ENCODE measurements at places on chromosomes 1 and 21. TPM values are rescaled to one million over a fixed set of nuclear protein-coding genes. Genes with fewer than 3 reads are reported as not detected.

AMY2A gene
- 0.28 TPM for total RNA-seq

WDR26 gene
- total RNA-seq, result 91.3 TPM

SELP gene
- total RNA-seq, result not detected

ASH1L gene
- 40.9 TPM for total RNA-seq

RXRG gene
- total RNA-seq, result not detected

IKBKE gene
- total RNA-seq, result 6.4 TPM

CHD5 gene
- total RNA-seq, result 62.9 TPM

SKI gene
- total RNA-seq, result 63.2 TPM

SORT1 gene
- total RNA-seq, result 25.1 TPM

KCNK2 gene
- 0.28 TPM for total RNA-seq

OMA1 gene
- 16.6 TPM for total RNA-seq

DNA sequence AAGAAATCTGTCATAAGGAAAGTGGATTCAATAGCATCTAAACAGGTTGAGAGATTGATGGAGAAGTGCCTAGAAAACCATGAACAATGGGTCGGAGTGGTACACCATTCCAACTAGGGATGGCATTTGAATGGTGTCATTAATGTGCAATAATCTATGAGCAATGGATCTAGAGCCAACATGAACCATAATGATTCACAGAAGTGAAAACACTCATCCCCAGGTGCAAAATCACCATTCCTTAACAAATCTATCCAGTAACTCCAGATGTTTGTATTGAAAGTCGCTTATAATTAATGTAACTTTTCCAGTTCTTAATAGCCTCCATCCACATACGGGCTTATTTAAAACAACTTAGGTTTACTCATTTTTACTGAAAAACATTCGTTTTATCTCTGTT is 201.3 kb upstream of the ADGRL4 start:
- no peak for DNase-seq

DNA sequence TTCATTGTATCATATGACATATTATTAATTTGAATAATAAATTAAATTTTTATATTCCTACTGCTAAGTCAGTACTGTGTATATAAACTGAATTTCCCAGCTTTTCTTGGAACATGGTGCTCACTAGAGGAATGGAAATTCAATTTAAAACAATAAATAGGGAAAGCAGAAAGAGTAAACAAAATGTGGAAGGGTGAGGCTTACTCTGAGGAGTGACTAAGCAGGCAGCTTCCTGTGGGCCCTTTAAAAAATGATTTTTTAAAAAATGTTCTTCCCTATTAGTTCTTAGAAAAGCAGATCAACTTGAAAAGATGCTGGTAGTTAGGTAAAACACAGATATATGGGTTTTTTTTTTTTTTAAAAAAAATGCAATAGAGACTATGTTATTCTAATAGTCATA is 49.5 kb upstream of the S1PR1 start:
- DNase-seq, result no peak

GRCh38 chr1:112264010-112264409 is 132.0 kb upstream of the CTTNBP2NL start:
- no peak for DNase-seq

DNA sequence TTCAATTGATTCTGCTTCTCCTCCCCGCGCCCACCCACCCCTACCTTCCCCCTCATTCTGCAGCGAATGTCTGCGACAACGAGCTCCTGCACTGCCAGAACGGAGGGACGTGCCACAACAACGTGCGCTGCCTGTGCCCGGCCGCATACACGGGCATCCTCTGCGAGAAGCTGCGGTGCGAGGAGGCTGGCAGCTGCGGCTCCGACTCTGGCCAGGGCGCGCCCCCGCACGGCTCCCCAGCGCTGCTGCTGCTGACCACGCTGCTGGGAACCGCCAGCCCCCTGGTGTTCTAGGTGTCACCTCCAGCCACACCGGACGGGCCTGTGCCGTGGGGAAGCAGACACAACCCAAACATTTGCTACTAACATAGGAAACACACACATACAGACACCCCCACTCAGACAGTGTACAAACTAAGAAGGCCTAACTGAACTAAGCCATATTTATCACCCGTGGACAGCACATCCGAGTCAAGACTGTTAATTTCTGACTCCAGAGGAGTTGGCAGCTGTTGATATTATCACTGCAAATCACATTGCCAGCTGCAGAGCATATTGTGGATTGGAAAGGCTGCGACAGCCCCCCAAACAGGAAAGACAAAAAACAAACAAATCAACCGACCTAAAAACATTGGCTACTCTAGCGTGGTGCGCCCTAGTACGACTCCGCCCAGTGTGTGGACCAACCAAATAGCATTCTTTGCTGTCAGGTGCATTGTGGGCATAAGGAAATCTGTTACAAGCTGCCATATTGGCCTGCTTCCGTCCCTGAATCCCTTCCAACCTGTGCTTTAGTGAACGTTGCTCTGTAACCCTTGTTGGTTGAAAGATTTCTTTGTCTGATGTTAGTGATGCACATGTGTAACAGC is 339.9 kb downstream of the NTNG1 start:
- no peak for DNase-seq

- DNase-seq, result no peak
Measured at GRCh38 chr21:15557925-15558324, 171.9 kb upstream of the USP25 start.

GRCh38 chr21:9008636-9009035 is 1512.7 kb upstream of the TPTE start:
- DNase-seq, result no peak

DNA sequence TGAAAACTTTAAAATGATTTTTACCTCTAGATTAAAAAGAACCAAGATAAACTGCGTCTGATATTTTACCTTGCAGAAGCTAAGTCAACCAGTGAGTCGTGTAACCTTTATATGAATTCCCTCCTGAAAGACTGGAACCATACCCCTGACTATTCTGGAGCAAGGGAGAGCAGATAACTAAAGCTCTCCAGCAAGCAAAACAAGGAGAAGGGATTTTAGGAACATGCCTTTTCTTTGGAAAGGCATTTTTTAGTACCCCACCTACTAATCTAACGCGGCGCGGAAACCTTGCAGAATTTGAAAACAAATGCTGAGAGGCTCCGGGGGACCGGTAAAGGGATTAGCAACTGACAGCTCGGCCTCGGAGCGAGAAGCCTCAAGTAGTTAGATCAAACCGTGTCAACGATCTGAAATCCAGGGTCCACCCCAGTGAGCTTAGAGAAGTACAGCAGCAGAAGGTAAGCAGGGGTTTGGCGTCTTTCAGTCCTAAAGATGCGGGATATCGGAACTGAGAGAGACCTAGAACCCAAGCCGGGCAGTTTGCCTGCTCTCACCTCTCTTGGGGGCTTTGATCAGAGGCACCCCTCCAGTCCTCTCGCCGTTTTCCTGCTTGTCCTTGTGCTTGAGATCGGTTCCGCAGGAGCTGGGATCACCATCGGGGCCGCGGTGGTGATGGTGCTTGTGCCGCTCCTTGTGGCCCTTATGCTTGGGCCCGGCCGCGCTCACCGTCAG is 954 bp downstream of the RSBN1 start:
- no peak for DNase-seq

DNA sequence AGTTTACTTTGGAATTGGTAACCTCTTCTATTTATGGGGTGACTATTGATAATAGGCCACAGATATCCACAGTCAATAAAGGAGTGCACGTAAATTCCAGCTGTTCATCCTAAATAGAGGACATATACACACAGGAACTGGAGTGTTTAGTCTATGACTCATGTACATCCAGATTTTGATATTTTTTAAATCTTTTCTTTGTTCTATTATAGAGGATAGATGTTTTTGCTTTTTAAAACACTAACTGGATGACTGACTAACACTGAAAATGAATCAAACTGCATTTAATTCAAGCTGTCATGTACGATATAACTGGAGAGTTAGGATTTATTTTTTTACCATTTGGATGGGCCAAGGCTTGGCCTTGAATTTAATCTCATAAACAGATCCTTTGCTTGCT is 45.9 kb downstream of the RGL1 start:
- no peak for DNase-seq

- no peak for DNase-seq
Measured at GRCh38 chr1:151613282-151613780, 1.5 kb downstream of the SNX27 start.

GRCh38 chr1:67162954-67163353 is 3.3 kb upstream of the IL23R start:
- peak; percentile 74 for DNase-seq

DNA sequence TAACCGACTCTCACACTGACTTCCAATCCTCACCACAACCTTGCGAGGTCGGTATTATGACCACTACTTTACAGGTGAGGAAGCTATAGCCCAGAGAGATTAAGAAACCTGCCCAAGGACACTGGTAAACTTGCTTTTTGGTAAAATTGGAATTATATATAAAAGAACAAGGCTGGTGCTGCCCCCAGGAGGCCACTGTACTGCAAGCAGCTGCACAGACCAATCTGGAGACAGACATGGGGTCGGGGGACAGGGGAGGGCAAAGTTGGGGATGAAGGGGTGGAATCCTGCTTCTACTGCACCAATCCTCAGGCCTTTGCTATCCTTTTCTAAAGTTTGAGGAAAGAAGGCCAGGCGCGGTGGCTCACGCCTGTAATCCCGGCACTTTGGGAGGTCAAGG is 280.8 kb downstream of the SPATA17 start:
- no peak for DNase-seq

GRCh38 chr1:168121401-168122011 is 15.2 kb downstream of the GPR161 start:
- DNase-seq, result no peak

DNA sequence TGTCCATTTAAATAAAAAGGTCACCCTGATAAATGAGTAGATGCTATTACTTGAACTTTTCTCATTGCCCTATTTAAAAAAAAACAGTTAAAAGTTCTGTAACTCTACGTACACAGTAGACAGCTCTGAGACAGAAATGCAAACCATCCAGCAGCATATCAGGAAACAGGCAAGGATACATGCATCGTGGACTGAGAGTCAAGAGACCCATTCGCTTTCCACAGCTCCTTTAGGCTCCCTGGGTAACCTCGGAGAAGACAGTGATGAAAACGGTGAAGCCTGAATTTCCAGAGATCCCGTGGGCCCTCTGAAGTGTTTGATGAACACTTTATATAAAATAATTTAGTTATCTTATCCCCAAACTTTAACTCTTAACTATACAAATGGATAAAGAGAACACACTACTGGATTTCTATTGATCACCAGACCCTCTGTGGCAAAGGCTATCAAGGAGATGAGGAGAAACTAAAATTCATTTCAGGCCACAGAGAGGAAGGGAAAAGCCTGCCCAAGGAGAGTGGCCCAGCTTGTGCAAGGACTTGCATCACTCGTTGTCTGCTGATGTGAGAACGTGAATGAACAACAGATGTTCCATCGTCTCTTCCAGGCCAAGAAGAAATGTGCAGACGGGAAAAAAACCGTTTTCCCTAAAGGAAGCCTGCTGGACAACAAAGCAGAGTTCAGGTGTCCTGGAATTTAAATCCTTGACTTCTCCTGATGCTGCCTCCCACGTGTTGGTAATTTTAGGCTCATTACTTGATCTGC is 131.0 kb downstream of the TGFBR3 start:
- no peak for DNase-seq

DNA sequence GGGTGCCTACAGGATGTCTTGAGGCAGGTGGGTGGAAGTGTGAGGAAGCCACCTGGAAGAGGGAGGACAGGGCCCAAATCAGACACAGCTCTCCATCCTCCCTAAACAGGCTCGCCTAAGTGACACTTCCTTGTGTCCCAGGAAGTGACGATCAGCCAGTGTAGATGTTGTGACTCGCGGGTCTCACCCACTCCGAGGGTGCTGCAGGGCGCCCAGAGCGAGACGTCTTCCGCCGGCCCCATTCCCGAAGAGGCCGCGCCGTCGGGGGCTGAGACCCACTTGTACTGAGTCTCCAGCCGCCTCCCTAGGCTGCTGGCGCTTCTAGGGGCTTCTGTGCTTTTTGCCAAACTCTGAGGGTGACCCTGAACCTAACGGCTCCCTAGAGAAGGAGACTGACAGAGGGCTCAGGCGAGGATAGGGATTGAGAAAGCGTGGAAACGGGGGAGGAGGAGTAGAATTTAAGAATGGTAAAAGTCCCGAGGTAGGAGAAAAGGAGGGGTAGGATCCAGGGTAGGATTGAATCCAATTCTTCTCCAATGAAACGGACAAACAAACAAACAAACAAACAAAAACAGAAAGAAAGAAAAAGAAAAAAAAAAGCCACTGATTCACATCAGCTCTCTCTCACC is 543 bp upstream of the MARK1 start:
- DNase-seq, result no peak

DNA sequence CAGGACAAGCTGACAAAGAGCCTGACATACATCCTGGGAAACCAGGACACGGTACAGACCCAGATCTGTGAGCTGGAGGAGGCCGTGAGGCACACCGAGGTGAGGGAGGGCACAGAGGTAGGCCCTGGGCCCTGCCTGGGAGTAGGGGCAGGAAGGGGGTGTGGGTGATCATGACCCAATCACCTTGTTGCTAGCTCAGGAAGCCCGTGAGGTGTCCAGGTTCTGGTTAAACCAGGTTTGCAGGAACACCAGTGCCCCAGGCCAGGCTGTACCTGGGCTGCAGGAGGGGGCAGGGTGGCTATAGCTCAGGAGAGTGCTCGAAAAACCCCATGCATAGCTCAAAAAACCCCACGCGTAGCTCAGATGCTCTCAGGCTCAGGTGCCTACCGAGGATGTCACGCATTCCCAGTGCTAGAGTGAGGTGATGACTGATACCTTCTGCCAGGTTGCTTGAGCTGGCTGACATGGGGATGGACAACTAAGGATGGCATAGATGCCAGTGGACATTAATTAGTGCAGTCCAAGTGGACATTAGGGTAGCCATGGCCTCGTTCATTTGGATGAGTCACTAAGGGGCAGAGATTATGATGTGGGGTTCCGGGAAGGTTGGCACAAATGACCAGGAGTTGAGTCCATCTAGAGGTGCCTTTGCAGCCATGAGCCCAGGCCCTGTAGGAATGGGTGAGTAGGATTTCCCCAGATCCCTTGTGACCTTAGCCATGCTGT is 3.7 kb downstream of the TRIM46 start:
- no peak for DNase-seq

DNA sequence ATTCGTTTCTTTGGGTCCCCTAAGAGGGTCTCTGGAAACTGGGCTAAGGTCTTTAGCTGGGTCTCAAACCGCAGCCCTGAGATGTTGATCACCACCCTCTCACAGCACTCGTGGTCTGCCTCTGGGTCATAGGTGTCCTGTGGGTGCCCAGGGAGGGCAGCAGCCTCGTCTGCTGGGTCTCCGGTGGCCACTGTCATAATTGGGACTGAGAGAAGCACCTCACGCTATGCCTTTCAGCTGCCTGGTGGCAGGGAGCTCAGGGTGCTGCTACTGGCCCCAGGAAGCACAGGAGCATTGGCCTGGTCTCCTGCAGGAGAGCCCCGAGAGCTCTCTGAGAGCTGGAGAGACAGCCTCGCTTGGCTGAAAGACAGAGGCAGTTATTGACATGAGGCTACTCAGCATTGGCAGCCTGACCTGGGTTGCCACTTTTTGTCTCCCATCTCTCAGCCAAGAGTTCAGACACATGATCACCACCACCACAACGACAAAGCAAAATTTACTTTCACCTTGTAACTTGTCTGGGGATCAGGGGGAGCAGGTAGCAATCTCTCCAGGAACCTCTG is 1.5 kb downstream of the KCNA2 start:
- DNase-seq, result no peak

GRCh38 chr21:38041493-38041892 is 125.2 kb upstream of the KCNJ6 start:
- DNase-seq, result no peak

GRCh38 chr1:185821612-185822385 is 87.6 kb downstream of the HMCN1 start:
- DNase-seq, result no peak

All from Panc1 (cell line).